ENCODE measurements at places on chromosomes 12 and 14.

GRCh38 chr14:66104486-66104885 is 381.7 kb upstream of the CCDC196 start:
- no peak for DNase-seq

DNA sequence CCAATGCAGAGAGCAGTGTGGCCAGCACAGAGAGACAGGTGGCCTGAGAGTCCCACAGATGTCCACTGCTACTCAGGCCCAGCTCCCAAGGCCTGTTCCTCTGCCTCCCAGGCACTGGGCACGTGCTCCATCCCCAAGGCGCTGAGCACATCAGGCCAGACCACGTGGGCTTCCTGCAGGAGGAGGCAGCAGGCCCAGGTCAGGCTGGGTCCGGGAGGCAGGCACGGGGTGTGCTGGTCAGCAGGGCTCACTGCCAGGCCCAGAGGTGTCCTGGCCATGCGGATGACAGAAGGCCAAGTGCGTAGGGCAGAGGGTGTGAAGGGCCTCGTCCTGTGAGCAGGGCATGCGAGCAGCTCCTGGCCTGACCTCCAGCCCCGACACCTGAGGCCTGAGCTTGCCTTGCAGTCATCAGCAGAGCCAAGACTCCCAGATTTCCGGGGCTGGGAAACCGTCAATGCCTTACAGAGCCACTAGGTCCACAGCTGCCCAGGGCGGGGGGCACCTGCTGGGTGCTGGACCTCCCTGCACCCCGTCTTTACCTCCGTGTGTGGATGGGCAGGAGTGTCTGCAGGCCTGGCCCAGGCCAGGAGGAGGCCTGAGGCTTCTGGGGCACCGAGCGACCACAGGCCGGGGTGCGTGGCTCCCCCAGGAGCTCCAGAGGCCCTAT is 14.9 kb downstream of the TRMT61A start:
- DNase-seq, result no peak

GRCh38 chr14:55180006-55180405 is 11.4 kb downstream of the DLGAP5 start:
- no peak for DNase-seq

DNA sequence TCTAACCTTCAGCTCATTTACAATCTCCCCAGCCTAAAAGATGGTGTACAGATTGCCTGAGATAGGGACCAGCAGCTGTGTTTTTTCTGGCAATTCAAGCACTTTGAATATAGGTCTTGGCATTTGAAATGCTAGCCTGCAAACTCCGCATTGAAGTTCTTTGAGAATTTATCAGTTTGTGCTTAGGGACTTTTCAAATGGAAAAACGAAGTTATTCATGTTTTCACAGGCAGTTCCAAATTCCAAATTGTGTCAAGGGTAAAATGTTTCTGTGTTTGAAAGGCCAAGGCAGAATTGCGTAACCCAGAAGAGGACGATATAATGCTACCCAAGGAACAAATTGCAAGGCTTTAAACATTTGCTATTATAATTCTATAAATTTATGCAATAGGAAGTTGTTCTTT is 168.9 kb upstream of the RASSF8 start:
- DNase-seq, result no peak

- DNase-seq, result no peak
Measured at GRCh38 chr12:85509081-85509856, 229.2 kb downstream of the ALX1 start.

DNA sequence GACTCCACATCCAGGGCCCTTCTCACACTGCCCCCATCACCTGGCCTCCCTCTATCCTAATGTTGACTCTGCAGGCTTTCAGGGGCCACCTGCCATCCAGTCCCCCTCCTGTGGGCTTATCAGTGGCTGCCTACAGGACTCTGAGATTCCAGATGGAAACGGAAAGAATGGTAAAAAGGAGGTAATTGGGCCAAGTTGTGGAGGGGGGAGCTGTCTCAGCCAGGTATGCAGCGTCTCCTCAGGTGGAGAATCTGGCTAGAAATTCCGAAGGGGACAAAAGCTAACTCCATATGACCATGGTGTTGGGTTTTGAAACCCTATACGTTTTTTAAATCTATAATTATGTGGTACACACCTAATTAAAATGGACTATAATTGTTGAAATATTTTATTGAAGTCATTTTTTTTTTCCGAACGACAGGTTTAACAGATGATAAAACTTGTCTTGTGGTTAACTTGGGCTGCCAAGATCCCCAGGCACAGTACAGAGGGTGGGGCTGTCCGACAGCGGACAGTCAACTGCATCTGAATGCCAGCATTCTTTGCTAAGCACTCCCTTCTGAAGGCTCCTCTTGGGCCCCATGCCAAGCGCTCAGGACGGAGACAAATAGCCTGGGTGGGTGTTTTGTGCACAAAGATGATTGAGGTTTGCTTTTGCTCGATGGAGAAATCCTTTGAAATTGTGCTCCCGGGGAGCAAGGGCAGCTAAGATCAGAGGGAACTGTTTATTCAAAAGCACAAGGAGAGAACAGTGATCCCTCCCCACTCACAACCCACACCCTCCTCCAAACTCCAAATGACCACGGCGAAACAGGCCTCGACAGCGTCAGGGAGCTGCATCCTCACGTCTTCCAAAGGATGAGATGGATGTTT is 365.6 kb downstream of the BCL11B start:
- no peak for DNase-seq

DNA sequence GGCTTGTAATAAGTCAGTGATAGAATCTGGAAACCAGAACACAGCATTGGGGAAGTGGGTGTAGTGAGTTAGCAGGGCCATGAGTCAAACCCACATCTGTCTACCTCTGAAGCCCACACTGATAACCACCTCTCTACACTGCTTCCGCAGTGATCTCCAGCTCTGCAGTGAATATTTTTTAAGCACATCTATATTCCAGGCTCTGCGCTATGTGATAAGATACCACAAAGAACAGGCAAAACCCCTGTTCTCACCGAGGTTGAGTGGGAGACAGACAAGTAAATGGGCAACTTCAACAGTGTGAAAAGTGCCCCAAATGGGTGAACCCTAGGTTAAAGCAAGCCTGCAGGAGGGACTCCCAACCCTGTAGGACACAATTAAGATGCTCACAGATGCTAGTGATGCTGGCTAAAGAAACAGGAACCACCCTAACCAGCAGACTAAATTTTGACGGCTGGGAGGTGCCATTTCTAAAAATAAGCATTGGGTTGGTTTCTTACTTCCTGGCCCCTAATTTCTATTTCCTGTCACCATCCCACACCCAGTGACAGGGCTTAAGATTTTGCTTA is 375.0 kb downstream of the DPF3 start:
- no peak for DNase-seq

GRCh38 chr12:116534311-116535121 is 24.7 kb upstream of the MAP1LC3B2 start:
- DNase-seq, result no peak

DNA sequence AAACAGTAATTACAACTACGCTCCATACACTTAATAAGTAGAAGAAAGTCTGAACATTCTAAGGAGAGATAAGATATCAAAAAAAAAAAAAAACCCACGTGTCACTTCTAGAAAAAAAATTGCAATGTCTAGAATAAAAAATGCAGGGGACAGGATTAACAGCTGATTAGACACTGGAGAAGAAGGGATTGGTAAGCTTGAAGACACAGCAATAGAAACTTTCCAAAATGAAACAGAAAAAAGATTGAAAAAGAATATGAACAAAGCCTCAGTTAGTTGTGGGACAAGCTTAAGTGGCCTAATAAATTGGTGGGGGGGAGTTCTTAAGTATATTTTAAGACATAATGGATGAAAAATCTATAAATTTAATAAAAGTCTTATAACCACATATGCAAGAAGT is 105.5 kb downstream of the PTPRR start:
- no peak for DNase-seq

DNA sequence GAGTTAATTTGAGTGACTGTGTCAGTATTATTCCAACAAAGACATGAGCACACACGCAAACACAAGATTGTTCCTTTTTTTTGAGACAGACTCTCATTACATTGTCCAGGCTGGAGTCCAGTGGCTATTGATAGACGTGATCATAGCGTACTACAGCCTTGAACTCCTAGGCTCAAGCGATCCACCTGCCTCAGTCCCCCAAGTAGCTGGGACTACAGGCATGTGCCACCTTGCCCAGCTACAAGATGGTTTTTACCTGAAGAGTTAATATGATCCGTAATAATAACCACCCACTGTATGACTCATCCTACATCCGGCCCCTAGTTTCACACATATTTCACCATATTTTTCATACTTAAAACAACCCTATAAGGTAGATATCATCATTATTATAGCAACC is 26.8 kb downstream of the BCAT1 start:
- DNase-seq, result no peak

DNA sequence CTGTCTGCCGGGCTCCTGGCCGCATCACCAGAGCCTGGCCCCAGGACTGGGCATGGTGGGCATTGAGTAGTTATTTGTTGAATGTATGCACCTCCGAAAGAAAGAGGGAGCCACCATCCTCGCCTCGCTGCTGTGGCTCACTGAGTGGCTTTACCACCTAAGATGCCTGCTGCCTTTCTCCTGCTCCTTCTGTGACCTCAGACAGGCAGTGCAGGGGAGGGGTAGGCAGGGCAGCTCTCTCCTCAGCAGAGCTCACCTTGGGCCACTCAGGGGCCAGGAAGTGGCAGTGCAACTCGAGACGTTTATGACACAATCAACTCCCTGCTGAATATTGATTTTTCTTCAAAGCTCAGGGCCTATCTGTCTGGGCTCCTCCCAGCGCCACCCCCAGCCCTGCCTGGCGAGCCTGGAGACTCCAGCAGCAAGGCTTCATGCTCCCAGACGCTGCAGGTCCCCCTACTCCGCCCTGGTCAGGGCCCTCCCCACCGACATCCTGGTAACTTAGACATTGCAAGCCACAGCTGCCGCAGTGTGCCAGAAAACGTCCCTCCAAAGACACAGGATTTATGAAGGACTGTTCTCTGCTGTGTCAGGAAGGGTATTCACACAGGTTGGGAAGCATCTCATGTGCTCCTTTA is 84.3 kb upstream of the DIO3 start:
- DNase-seq, result no peak

DNA sequence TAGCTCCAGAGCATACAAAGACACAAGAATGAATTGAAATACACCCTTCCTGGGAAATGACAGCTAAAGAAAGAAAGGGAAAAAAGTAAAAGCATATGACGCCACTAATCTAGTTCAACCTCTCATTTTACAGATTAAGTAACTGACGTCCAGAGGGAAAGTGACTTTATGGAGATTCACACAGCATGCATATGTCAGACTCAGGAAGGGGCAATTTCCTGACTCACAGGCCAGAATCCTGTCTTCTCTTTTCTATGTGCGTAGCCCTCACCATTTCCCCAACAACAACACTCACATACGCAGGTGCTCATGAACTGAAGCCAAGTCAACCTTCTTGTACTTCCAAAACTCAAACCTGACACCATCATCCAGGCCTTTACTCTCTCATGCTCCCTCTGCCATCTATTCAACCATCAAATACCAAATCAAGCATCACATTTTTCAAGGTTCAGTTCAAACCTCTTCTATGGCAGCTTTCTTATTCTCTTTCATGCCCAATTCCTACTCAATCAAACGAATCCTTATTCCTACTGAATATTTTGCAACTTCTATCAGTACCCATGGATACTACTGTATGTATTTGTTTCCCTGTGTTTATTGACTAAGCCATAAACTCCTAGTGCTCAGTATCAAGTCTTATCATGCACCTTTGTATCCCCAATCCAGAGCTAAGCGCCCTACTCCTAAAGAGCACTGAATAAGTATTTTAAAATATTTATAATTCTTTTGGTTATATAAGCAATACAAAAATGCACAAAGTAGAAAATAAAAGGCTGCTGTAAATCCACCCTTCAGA is 52.8 kb downstream of the STXBP6 start:
- DNase-seq, result no peak

- DNase-seq, result peak; percentile 27
Measured at GRCh38 chr14:74907744-74908143, 15.3 kb downstream of the RPS6KL1 start.

DNA sequence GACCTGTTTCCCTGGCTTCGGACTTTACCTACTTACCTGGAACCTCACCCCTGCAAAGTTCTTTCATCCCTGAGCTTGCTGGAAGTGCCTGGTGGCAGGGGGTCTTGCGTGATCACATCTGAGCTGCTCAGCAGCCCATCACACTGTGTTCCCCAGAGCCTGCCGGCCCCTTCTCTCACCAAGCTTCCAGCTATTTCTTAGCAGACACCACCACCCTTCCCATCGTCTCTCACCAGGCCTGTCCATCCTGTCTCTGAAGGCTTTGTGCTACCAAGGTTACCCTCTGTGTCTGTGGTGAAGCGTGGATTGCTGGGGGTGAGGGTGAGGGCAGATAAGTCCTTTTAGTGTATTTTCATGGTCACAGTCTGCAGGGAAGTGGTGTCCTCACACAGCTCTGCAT is 78.8 kb upstream of the NRXN3 start:
- DNase-seq, result no peak

- peak; percentile 69 for DNase-seq
Measured at GRCh38 chr14:75147423-75148071, 20.7 kb upstream of the NEK9 start.

- no peak for DNase-seq
Measured at GRCh38 chr14:97851428-97851995, 1054.3 kb downstream of the VRK1 start.

- peak; percentile 7 for DNase-seq
Measured at GRCh38 chr12:94704452-94705306, 54.3 kb upstream of the TMCC3 start.

GRCh38 chr14:99260587-99261551 is 11.1 kb downstream of the BCL11B start:
- no peak for DNase-seq

- no peak for DNase-seq
Measured at GRCh38 chr14:101232340-101233020, 328.8 kb upstream of the DIO3 start.

GRCh38 chr14:105088812-105089745 is 23.8 kb upstream of the GPR132 start:
- no peak for DNase-seq

DNA sequence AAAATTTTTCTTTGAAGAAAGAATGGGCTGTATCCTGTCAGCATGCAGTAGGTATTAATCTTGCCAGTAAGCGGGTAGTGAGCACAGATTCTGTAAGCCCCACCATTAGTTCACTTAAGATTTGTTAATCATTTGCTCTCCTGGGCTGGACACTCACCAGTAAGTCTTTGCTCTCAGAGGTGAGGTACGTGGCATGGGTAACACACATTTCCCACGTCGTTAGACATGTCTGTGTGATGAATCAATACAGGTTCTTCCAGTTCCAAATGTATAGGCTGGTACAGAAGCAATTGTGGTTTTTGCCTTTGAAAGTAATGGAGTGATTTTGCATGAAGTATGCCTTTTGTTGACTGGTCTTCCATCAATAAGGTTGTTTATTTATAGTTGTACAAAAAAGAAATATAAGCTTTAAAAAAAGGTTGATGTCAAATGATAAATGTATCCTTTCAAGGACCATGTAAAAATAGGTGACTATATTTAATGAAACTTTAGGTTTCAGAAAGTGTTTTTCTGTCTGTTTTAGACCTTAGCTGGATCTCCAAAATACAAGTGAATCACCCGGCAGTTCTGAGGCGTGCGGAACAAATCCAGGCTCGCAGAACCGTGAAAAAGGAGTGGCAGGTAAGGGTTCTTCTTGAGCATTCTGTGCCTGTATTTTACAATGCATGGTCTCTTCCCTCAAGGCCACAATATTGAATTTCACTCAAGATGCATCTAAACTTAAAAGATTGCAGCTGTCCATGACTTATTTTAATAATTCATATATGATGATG is 45.5 kb downstream of the DERA start:
- no peak for DNase-seq

Data from GM03348 (cell line).